ENCODE measurements at places on chromosomes 1 and 21. TPM values are rescaled to one million over a fixed set of nuclear protein-coding genes. Genes with fewer than 3 reads are reported as not detected.
A peak's percentile ranks its signal among the peaks of the same experiment; 100 is the strongest.

- DNase-seq: peak; percentile 97
Observed at GRCh38 chr1:98323906-98324358, 337.6 kb upstream of the SNX7 start.

DNA sequence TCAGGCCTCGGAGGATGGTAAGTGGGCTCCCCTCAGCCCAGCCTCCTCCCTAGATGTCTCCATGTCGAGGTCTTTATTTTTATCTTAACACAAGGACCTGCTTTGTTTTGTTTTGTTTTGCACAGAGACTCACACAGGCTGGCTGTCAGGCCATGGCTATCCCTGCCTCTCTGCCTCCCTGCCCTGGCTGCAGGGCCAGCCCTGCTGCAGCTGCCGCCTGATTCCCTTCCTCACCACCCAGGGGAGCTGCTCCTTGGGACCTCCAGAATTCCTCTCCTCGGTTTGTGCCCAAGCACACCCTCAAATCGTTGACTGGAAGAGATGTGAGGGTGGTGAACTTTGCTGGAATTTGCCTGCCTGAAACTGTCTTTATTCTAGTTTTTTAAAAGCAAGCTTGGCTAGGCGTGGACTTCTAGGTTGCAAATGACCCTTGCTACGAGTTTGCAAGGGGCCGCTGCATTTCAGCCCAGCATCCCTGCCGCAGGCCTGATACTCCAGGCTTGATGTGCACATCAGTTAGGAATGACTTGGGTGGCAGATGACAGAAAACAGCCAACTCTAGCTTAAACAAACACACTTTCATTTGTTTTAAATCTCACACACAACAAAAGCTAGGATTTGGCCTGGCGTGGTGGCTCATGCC lies 37.1 kb downstream of the WNT9A start:
- no peak for DNase-seq

DNA sequence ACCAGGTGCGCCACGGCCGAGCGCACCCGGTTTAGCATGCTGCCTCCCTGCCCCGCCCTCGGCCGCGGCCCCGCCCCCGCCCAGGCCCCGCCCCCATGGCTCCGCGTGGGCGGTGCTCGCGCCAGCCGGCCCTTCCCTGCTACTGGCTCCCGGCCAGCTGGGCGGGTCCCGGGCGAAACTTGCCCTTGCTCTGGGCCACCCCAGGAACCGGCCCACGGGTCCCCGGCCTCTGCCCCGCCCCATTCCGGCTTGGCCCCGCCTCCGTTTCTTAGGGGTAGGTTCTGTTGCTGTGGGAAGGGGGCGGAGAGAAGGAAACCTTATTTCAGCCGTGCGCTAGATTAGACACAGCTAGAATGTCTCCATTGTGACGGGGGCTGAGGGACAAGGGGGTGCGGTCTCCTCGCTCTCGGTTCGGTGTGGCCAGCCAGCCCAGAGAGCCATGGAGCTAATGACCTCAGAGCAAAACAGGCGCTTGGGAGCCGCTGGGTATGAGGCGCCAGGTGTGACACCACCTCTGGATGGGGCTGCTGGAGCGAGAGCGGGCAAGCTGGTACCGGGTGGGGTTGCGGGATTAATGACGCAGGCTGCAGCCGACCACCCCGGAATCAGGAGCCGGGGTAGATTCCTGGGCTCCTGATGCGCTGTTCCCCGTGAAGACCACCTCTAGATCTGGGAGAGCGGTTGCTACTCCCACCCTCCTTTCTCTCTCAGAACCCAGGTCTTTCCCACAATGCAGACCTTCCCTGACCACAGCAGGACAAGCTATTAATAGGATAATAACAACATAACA lies at the start of gene PPM1J:
TSS of gene PPM1J (minus strand) at position 69 of the 790 bp plus-strand sequence. CDS start at position 38, 31 bp downstream.
- DNase-seq: peak; percentile 91

DNA sequence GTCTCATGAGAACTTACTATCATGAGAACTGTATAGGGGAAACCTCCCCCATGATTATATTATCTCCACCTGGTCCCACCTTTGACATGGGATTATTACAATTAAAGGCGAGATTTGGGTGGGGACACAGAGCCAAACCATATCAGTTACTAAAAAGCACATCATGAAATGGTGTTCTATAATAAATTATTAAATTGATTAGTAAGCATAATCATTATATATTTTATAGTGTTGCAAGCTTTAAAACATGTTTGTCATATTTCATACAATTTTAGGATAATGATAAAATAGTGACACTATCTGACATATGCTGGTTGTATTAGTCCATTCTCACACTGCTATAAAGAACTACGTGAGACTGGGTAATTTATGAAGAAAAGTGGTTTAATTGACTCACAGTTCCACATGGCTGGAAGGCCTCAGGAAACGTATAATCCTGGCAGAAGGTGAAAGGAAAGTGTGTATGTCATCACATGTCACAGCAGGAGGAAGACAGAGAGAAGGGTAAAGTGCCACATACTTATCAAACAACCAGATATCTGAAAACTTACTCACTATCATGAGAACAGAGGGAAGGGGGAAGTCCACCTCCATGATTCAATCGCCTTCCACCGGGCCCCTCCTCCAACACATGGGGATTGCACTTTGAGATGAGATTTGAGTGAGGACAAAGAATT lies 539.2 kb upstream of the OLFM3 start:
- peak; percentile 4 for DNase-seq

DNA sequence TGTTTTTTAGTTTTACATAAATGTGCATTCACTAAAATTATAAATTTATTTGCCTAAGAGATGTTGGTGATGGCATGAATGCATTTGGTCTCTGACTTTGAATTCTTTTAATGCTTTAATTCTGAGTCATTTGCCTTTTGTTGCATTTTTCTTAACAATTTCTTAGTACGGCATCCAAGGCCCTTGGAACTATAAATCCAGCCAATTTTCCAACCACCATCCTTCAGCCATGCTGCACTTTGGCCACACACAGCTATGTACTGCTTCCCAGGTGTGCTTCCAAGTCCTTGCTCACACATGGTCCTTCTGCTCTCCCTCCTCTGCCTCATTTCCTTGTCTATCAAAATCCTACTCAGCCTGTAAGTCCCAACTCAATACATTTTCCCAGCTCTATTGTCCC lies 161.0 kb downstream of the DHRS3 start:
- no peak for DNase-seq

DNA sequence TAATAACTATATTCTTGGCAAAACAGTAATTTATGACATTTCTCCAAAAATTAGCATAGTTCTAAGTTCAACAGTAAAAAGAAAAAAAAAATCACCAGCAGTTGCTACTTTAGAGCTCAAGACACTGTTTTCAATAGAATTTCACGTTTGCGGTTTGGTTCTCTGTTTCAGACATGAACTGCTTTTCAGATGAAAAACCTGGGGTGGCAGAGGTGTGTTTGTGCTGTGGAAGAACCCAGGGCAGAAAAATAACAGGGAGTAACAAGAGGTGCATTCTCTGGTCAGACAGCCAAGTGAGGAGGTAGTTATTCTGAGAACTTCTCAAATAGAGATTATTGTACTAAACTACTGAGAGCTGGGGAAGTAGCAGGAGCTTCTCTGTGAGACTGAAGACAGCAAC lies 9.0 kb downstream of the NRAS start:
- DNase-seq: no peak

- no peak for DNase-seq
Observed at GRCh38 chr1:150596976-150597375, 17.6 kb upstream of the MCL1 start.

Gene PADI2
- 27.7 TPM for total RNA-seq

Gene CFAP107
- total RNA-seq: not detected

Gene CFAP141
- total RNA-seq: not detected

Gene RGS13
- total RNA-seq: not detected

Gene ZBTB8B
- 0.06 TPM for total RNA-seq

Gene RIPPLY3
- 6.2 TPM for total RNA-seq

Gene PPIAL4G
- not detected for total RNA-seq
